ENCODE measurements at places on chromosomes 12 and 14.
A peak's percentile ranks its signal among the peaks of the same experiment; 100 is the strongest.

GRCh38 chr12:95215949-95216348, 1.3 kb downstream of the FGD6 start:
- DNase-seq, result peak; percentile 69

- DNase-seq, result no peak
These were observed 154.2 kb downstream of the DYRK2 start for GRCh38 chr12:67802731-67803130.

DNA sequence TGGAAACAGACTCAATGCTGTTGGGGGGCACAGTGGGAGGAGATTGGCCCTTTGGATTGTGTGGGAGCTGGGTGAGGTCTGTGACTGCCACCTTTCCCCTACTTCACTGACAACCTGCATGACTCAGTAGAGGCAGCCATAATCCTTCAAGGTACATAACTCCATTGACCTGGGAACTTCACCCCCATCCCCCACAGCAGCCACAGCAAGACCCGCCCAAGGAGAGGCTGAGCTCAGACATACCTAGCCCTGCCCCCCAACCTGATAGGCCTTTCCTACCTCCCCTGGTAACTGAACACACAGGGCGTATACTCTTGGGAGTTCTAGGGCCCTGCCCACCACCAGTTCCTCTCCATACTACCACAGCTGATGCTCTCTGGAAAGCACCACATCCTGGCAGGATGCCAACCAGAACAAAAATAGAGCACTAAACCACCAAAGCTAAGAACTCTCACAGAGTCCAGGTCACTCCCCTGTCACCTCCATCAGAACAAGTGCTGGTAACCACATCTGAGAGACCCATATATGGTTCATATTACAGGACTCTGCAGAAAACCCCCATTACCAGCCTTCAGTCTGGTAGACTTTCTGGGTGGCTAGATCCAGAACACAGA, 703.9 kb downstream of the FSCB start:
- no peak for DNase-seq

- DNase-seq, result no peak
These were observed 76.0 kb upstream of the CCDC60 start for GRCh38 chr12:119258556-119258955.

DNA sequence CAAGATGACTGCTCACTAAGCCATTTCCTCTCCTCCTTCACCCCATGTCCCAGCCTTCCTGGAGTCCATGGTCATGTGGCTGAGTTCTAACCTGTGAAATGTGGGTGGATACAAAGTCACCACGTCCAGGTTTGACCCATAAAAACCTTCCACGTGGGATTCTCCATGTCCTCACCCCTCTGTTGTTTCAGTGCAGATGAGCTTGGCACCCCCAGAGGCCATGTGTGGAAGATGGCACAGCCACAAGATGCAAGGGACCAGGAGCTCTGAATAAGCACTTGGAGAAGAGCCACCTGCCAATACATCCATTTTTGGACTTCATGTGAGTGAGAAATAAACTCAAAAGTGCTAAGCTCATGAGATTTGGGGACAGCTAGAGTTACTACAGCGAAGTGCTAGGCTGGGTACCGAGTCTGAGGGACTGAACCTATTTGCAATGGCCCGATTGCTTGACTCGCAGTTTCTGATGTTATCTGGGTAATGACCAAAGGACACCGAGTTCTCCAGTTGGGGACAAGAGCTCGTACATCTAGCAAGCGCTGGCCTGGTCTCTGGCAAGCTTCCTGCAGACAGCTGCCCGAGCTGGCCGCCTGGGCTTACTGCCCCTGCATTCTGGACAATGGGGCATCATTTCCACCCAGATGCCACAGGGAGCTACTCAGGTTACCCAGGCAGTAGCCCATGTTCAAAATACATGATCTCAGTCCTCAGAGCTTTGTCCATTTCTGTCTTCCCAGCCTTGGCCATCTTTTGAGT, 7.7 kb upstream of the SLC24A4 start:
- no peak for DNase-seq

DNA sequence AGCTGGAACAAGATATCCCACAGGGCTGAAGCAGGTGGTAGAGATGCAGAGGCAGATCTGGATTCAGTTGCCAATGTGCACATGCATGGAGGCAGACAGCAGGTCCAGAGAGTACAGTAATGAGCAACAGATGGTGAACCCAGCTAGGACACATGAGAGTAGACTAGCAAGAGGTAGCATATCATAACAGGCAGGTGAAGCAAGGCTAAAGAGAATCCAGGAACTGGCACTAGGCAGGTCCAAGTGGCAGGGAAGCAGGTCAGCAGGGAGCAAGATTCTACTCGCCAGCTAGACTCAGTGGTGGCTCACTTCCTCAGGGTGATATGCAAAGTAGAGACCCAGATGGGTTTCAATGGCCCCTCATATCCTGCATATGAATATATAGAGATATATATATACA, 15.3 kb upstream of the MYF6 start:
- DNase-seq, result no peak

GRCh38 chr12:53761306-53761705, 9.5 kb upstream of the CISTR start:
- DNase-seq, result no peak

GRCh38 chr12:98149691-98150210, 365.6 kb upstream of the TMPO start:
- DNase-seq, result no peak

DNA sequence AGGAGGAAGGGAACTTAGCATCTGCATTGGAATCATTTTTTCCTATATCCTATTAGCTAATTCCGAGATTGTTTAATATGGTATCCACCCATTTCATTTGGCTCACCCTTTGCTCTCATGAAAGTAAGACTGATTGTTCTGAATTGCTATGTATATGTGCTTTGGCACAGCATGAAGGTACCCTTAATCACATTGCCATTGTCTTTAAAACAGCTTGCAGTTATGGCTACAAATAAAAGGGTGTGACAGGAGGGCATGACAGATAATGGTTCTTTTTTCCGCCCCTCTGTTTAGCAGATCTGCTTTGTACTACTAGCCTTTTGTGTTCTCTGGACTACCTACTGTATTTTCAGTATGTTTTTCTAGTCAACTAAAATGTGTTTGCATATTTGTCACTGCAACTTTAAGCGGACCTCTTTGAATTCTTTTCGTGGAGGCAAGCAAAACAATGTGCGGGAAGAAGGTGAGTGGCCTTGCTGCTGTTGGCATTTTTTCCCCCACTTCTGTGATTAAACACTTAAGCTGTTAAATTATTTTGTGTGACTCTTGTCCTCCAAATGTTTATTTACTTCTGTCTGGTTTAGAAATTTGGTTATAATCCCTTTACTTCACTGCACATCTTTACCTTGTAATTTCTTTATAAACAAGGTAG, 35.8 kb downstream of the FBXO34 start:
- no peak for DNase-seq

GRCh38 chr12:89721291-89721987, 12.8 kb upstream of the ATP2B1 start:
- no peak for DNase-seq

- no peak for DNase-seq
These were observed 16.7 kb downstream of the NEUROD4 start for GRCh38 chr12:55036326-55037115.

DNA sequence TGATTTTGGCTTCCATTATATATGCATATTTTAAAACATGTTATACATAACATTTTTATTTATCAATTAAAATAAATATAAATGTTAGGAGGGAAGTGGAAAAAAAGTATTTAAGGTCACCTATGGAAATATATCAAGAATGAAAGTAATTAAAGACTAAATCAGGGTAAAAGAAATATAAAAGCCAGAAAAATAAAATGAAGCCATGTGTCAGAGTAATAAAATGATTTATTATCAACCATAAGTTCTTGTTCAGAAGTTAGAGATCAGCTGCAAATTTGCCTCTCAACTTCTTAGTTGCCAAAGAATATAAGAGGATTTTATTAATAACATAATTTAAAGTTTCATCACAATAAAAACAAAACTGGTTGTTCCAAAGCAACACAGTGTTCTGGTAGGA, 121.9 kb downstream of the ANO6 start:
- no peak for DNase-seq

DNA sequence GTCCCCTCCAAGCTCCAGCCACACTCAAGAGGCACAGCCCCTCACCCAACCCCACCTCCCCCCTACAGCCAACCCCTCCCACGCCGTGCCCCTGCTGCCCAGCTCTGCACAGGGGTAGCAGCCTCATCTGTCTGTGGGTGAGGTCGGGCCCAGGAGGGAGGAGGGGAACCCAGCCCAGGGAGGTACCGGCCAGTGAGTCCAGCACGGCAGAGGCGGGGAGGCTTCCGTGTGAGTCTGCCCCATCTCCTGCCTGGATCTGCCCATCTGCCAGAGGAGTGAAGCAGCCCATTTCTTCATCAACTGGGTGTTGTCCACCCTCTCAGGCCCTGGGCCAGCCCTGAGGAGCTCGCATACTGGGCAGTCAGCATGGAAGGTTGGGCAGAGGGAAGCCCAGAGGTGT, 54.2 kb downstream of the CCNK start:
- DNase-seq, result no peak

GRCh38 chr12:64730588-64730969, 28.6 kb downstream of the GNS start:
- no peak for DNase-seq
